NCI-H187 treated with DMSO at 0.1 percent for 48 hours (cell line): ENCODE measurements at places on chromosomes 13 and 19.

DNA sequence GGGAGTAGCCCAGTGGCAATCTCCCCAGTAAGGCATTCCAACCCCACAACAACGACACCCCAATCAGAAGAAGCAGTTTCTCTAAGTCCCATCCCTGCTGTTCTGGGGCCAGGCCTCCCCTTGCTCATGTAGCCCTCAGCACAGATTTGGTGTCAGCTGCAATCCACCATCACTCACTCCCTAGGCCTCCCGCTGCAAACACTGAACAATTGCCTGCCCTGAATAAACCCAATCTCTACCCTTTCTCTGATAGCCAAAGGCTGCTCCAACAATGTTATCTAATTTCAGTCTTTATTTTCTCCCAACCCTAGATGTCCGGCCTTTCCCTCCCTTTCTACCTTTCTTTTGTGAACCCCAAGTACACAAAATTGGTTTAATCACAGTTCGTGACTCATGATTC is 5.6 kb upstream of the SOX21 start:
- DNase-seq = no peak

GRCh38 chr19:28401739-28402424 is 811.1 kb downstream of the UQCRFS1 start:
- DNase-seq = no peak

DNA sequence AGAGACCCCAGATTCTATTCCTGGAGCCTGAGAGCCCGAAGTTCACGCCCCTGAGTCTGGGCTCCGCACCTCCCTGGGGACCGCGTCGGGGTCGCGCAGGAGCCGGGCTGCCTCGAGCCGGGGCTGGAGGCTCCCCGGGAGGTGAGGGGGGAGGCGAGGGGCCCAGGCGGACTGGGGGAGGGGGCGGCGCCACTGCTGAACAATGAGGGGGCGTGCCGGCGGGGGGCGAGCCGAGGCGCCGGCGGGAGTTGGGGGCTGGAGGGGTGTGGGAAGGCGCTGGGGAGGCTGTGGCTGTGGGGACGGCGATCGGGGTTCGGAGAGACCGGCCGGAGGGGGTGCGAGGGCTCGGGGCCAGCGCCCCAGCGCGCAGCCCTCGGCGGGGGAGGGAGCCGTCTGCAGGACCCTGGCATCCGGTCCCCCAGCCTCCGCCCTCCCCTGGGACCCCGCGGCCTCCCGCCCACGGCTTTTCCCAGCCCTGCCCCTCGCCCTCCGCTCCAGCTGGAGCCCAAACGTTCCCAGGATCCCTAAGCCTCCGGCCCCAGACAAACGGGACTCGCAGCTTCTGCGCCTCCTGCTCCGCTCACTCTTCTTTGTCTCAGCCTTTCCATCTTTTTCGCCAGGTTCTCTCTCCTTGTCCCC is 922 bp downstream of the PLEKHG2 start:
- DNase-seq = no peak

DNA sequence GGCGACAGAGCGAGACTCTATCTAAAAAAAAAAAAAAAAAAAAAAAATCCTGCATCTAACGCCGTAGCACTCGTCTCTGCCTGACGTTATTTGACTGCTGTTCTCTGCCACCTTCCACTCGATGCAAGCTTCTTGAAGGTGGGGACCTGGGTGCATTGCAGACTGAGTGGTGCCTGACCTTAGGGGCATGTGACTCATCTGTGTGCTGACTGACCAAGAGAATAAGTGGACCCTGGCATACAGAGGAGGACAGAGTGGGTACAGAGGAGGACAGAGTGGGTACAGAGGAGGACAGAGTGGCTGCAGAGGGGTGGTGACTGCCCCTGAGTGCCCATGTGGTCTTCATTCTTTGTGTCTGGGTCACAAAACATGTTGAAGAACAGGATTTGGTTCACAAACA is 7.6 kb downstream of the WTIP start:
- no peak for DNase-seq

DNA sequence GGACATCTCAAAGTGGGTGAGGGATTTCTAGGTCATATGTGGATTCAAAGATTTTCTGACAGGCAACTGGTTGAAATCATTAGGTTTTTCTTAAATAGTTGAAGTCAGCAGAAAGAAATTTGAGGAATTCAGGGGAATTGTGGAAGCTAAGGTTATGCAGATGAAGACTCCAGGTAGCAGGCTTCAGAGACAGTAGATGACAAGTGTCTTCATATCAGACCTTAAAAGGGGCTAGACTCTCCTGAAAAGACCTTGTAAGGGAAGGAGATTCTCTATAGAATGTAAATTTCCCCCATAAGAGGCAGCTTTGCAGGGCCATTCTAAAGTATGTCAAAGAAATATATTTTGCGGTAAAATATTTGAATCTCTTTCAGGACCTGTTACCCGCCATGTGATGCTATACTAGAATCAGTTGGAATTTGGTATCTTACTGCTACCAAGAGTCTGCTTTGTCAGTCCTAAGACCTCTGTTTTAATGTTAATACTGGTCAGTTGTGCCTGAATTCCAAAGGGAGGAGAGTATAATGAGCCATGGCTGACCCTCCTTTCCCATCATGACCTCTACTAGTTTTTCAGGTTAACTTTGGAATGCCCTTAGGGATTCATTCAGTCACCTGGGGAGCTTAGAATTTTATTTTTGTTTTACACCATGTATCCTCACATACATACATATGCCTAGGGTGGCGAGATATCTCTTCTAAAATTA is 1115.5 kb upstream of the SLC10A2 start:
- DNase-seq = no peak

DNA sequence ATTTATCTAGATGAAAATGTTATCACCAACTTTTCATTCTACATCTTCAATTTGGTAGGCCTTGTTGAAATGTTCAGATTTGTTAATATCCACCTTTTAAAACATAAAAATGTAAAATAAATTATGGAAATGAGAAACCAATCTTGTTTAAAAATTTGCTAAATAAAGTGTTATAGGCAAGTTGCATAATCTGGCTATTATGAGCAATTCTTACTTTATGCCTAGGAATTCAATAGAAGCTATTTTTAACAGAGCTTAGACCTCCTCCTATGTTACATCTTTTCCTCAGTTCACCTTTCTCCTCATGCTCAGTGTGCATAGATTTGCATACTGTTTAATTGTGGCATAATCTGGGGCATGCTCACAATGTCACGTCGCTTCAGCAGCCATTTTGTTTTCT is 87.9 kb upstream of the POSTN start:
- no peak for DNase-seq

DNA sequence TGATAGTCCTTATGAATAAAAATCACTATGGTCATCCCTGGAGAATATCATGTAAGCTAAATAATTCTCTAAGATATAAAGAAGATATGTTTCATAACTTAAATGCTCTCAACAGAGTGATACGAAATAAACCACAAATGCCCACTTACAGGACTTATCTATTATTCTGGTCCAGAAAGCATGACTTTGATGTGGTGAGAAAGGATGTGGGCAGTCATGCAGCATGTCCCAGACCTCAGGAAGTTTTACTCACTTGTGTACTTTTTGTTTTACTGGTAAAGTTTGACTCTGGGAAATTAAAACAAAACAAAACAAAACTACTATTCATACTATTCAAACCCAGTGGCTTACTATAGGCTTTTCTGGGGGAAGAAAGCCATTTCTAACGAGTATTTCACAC is 483.2 kb upstream of the SLITRK6 start:
- no peak for DNase-seq

- no peak for DNase-seq
Observed at GRCh38 chr19:6590827-6591319, at the start of gene CD70. TSS of gene CD70 (minus strand) at chr19:6591150. CDS start at chr19:6591002, 148 bp downstream.

DNA sequence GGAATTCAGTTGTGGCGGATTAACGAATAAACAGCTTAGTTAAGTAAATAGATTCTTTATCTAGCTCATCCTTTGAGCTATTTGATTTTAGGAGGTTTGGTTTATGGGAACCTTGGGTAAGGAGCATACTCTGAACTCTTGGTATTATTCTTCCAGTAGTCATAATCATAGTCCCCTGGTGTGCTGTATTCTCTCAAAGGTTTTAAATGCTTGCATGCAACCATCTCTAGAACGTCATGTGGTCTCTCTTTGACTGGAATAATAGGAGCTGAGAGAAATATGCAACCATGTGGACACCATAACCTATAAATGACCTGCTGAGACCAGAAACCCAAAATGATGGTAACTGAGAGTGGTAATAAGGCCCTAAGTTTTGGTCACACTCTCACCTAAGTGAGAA is 951.6 kb upstream of the MIR17HG start:
- DNase-seq = no peak

DNA sequence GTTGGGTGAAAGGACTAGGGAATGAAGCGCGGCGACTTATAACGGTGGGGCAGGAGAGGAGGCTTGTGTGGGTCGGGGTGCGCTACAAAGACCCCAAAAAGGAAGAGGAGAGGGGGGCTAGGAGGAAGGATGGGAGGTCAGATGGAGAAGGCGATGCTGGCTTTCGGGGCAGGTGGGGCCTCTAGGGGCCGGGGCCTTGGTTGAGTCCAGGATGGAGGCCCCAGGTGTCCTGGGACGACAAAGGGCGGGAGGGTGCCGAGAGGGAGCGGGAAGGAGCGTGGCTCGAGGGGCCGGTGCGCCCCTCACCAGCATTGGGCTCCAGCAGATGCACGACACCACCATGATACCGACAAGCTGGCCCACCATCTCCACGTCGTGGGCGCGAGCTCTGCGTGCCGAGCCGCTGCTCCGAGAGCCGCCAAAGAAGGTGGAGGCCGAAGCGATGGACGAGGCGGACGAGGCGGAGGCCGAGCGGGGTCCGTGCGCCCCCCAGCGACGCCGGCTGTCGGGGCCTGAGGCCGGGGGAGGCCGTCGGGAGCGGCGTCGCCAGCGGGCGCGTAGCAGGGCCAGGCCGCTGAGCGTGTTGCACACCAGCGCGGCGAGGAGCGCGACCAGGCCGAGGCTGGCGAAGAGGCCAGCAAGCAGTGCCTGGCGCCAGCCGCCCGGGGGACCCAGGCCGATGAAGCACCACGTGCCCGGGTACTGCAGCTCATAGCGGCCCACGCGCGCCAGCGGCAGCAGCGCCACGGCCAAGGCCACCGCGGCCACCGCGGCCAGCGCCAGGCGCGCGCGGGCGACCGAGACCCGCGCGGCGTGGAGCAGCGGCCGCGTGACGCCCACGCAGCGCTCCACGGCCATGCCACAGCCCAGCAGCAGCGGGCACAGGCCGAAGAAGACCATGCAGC is 1.8 kb downstream of the PTGER1 start:
- DNase-seq = no peak

DNA sequence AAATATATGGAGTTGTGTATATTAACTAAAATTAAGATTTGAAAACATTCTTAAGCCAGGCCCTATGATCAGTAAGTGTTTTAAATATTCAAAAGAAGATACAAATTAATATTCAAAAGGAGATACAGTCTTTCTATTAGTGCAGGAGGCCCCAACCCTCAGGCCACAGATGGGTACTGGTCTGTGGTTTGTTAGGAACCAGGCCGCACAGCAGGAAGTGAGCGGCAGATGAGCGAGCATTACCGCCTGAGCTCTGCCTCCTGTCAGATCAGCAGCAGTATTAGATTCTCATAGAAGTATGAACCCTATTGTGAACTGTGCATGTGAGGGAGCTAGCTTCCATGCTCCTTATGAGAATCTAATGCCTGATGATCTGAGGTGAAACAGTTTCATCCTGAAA is 232.9 kb downstream of the FOXO1 start:
- DNase-seq = no peak

GRCh38 chr13:110478405-110479214 is 82.9 kb downstream of the RAB20 start:
- DNase-seq = no peak

DNA sequence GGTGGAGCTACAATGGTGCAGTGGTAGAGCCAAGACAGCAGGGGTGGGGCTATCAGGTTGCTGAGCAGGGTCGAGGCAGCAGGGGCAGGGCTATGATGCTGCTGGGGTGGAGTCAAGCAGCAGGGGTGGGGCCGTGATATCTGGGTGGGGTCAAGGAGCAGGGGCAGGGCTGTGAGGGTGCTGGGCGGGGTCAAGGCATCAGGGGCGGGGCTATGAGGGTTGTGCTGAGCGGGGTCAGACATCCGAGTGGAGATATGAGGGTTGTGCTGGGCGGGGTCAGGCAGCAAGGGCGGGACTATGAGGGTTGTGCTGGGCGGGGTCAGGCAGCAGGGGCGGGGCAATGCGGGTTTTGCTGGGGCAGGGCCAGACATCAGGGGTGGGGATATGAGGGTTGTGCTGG is 14.7 kb downstream of the HCN2 start:
- no peak for DNase-seq

- DNase-seq = no peak
Observed at GRCh38 chr13:79604752-79605151, 123.8 kb downstream of the NDFIP2 start.

- no peak for DNase-seq
Observed at GRCh38 chr19:3607303-3608078, 816 bp upstream of the TBXA2R start.

DNA sequence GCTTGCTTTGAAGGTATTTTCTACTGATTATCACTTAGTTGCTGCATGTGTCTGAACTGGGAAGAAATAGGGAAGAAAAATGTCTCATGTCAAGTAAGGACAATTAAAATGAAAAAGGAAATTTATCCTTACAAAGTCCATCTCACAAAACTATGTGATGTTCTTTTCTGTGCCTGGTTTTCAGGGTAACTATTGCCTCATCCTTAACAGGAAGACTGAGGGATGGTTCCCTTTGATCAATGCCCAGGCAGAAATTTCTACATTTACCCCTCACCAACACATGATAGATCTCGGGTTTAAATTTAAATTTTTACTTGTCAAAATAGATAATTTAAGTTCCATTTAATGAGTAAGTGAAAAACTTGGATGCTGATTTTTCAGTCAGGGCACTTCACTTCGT is 3.9 kb upstream of the FOXO1 start:
- no peak for DNase-seq

DNA sequence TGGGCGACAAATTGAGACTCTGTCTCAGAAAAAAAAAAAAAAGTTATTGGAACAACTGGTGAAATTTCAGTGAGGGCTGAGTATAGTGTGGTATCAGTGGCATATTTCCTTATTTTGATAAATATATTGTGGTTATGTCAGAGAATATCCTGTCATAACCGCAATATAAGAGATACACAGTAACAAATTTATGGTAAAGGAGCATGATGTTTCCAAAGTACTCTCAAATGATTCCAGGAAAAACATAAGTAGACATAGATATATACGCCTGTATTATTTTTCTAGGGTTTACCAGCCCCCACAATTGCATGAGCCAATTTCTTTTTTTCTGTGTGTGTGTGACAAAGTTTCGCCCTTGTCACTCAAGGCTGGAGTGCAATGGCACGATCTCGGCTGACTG is 5.7 kb upstream of the C5AR1 start:
- no peak for DNase-seq
